ENCODE measurements at places on chromosomes 6 and 20. TPM values are rescaled to one million over a fixed set of nuclear protein-coding genes. Genes with fewer than 3 reads are reported as not detected.

GRCh38 chr6:71766796-71767195 is 119.6 kb upstream of the RIMS1 start:
- H3K27ac ChIP-seq: no peak overlapping the region
- no peaks in the 10 kb centered on the region for H3K27me3 ChIP-seq
- no peaks in the 10 kb centered on the region for H3K36me3 ChIP-seq
- H3K4me1 ChIP-seq: no peaks in the 10 kb centered on the region
- no peak overlapping the region for H3K4me3 ChIP-seq

- DNase-seq: no peak
- H3K36me3 ChIP-seq: no peaks in the 10 kb centered on the region
- H3K4me3 ChIP-seq: no peak overlapping the region
- H3K4me1 ChIP-seq: no peaks in the 10 kb centered on the region
- no peaks in the 10 kb centered on the region for H3K27me3 ChIP-seq
- H3K27ac ChIP-seq: no peak overlapping the region
Observed at GRCh38 chr20:6502999-6503398, 264.5 kb upstream of the BMP2 start.

GRCh38 chr20:51560042-51560441 is 17.5 kb upstream of the NFATC2 start:
- no peak overlapping the region for H3K27ac ChIP-seq
- H3K4me3 ChIP-seq: no peak overlapping the region
- H3K36me3 ChIP-seq: no peaks in the 10 kb centered on the region
- peaks cover 52% of the 10 kb centered on the region for H3K27me3 ChIP-seq

- H3K27ac ChIP-seq: no peak overlapping the region
- H3K4me3 ChIP-seq: no peak overlapping the region
- H3K36me3 ChIP-seq: no peaks in the 10 kb centered on the region
- H3K4me1 ChIP-seq: no peaks in the 10 kb centered on the region
- H3K27me3 ChIP-seq: peaks cover 10% of the 10 kb centered on the region
- no peak for DNase-seq
Observed at GRCh38 chr20:63836458-63837344, 5.6 kb upstream of the ZBTB46 start.

DNA sequence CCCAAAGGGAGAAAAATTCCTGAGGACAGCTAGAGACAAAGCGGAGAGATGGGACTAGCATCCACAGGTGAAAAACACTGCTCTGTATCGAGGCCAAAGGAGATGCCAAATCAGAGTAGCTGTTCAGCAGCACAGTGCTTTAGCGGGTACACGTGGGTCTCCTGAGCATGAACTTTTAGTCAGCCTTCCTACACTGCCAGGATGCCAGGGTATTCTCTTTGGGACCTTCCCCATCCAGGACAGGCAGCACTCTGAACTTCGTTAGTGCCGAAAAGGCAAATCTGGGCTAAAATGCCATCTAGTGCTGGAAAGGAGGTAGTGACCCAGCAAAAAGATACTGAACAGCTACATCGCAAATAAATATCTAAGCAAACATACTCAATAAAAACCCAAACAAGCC is 64.9 kb downstream of the C6orf58 start:
- H3K27ac ChIP-seq: no peak overlapping the region
- peaks cover 2% of the 10 kb centered on the region for H3K27me3 ChIP-seq
- no peaks in the 10 kb centered on the region for H3K36me3 ChIP-seq

GRCh38 chr6:154106251-154106650 is 67.2 kb downstream of the OPRM1 start:
- no peaks in the 10 kb centered on the region for H3K36me3 ChIP-seq
- H3K4me3 ChIP-seq: no peak overlapping the region
- no peak overlapping the region for H3K27ac ChIP-seq
- no peak for DNase-seq
- H3K4me1 ChIP-seq: no peaks in the 10 kb centered on the region

DNA sequence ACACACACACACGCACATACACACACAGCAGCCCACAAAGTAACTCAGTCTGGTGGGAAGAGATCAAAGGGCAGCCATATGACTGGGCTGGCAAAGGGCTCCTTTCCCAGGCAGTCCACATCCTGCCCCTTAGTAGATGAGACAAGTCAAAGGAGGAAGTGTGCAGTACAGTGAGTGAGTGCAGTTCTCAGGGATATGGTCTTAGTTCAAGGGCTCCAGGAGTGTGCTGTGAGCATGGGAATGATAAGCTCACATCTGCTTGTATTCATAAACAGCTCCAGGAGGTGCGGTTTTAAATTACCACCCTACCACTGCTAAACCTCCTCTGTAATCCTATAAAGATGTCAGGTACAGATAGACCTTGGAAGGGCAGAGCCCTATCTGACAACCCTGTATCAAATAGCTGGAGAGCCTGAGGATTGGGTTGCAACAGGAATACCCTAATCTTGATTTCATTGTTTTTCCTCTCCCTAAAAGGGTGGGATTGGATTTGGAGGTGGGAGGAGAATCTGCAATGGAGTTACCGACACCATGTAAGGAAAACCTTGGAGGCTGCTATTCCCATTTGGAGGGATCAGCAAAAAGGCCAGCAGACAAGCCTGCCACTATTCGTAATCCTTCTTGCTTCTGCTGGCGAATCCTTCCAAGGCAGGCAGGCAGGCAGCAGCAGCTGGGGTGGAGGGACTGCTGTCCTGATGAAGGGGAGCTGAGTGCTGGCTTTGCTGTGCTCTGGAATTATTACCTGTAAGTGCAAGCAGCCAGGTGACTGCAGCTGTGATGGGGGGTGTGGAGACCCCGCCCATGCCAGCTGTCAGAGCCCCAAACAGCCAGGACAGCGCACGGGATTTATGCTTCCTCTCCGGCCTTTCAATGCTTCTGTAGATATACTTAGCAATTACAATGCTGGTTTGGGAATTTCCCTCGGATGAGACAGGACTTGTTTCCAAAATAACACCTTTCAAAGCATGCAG is 342.7 kb downstream of the PRL start:
- peak; percentile 5 for DNase-seq
- peaks cover 8% of the 10 kb centered on the region for H3K4me1 ChIP-seq
- H3K36me3 ChIP-seq: no peaks in the 10 kb centered on the region
- no peak overlapping the region for H3K4me3 ChIP-seq

GRCh38 chr20:59955131-59955796 is 3.0 kb upstream of the CDH26 start:
- H3K4me3 ChIP-seq: no peak overlapping the region
- peaks cover 4% of the 10 kb centered on the region for H3K36me3 ChIP-seq
- no peak overlapping the region for H3K27ac ChIP-seq
- no peak for DNase-seq

DNA sequence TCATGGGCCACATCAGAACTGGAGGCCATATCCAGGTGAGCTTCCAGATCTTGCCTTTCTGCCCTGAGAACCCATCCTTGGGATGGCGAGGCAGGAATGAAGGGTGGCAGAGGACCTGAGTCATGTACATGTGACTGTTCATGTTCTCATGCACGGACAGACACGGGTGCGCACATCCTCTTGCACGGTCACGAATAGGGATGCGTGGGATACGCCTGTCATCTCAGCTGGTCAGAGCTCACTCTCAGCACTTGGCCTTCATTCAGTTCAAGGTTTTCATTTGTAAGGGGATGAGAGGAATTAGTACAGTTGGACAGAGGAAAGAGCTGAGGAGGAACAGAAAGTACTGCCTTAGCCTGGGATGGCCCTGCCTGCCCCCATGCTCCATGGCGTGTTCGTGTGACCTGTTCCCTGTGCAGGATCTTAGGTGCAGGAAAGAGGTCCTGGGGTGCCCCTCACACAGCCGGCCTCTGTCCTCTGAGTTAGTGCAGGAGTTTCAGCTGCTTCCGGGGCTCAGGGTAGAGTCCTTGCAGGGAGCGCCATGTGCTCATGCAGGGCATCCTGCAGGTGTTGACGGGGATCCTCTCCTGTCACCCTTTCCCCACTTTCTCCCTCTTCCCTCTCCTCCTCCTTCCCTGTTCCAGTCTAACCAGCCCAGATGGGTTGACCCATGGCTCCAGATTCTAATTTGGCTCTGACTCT is 173.4 kb downstream of the DTNBP1 start:
- peaks cover 36% of the 10 kb centered on the region for H3K36me3 ChIP-seq
- peak overlapping the region; percentile 29 for H3K27ac ChIP-seq
- H3K4me3 ChIP-seq: no peak overlapping the region
- no peaks in the 10 kb centered on the region for H3K27me3 ChIP-seq
- peaks cover 42% of the 10 kb centered on the region for H3K4me1 ChIP-seq

- no peak overlapping the region for H3K27ac ChIP-seq
- no peak for DNase-seq
- H3K4me3 ChIP-seq: no peak overlapping the region
- peaks cover 8% of the 10 kb centered on the region for H3K4me1 ChIP-seq
- peaks cover 4% of the 10 kb centered on the region for H3K27me3 ChIP-seq
- no peaks in the 10 kb centered on the region for H3K36me3 ChIP-seq
Observed at GRCh38 chr20:49785852-49786175, 26.8 kb upstream of the SLC9A8 start.

GRCh38 chr20:52047811-52048764 is 143.5 kb downstream of the ZFP64 start:
- DNase-seq: peak; percentile 82
- H3K27me3 ChIP-seq: no peaks in the 10 kb centered on the region
- H3K36me3 ChIP-seq: no peaks in the 10 kb centered on the region
- peak overlapping the region; percentile 82 for H3K27ac ChIP-seq

DNA sequence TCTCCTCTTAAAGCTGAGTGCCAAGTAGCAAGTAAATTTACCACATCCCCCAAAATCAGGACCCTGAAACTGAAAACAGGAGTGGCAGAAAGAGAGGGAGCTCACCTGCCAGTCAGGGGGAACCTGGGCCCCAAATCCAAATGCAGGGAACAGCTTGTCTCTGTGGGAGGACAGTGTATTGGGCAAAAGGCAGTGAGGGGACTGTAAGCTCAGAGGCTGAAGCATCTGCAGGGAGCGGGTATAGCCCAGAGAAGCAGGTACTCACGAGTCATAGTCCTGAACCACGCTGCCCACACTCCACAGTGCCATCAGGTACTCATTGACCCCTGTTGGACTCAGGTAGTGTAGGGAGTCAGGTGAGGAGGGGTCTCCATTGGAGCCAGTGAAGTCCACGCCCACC is 15.0 kb downstream of the SPAG4 start:
- H3K27ac ChIP-seq: no peak overlapping the region
- no peaks in the 10 kb centered on the region for H3K27me3 ChIP-seq
- H3K36me3 ChIP-seq: peaks cover 39% of the 10 kb centered on the region

- H3K36me3 ChIP-seq: no peaks in the 10 kb centered on the region
- H3K27me3 ChIP-seq: peaks cover 8% of the 10 kb centered on the region
- no peak overlapping the region for H3K27ac ChIP-seq
- DNase-seq: no peak
- no peak overlapping the region for H3K4me3 ChIP-seq
Observed at GRCh38 chr6:71324194-71324785, 35.7 kb downstream of the OGFRL1 start.

DNA sequence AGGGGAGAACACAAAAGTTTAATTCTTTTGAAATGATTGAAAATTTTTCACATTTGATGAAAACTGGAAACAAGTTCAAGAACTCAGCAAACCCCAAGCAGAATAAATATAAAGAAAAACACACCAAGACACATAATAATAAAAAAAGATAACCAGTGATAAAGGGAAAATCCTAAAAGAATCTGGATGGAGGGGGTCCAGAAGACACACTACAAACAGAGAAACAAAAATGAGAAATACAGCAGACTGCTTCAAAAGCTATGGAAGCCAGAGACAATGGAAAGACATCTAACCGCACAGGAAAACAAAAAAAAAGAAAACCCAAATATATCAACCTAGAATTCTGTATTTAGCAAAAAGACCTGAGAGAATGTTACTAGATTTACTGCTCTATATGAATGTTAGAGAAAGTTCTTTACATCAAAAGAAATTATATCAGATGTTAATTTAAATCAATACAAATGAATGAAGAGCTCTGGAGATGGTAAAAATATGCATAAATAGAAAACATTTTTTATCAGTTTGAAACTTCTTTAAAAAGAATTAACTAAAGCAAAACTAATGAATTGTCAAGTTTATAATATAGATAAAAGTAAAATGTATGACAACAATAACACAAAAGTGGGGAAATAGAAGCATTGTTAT is 310.7 kb upstream of the PREP start:
- H3K27ac ChIP-seq: no peak overlapping the region
- H3K4me1 ChIP-seq: no peaks in the 10 kb centered on the region
- H3K36me3 ChIP-seq: peaks cover 6% of the 10 kb centered on the region

GRCh38 chr6:169429001-169429400 is 175.4 kb upstream of the THBS2 start:
- H3K27ac ChIP-seq: no peak overlapping the region
- no peaks in the 10 kb centered on the region for H3K4me1 ChIP-seq

DNA sequence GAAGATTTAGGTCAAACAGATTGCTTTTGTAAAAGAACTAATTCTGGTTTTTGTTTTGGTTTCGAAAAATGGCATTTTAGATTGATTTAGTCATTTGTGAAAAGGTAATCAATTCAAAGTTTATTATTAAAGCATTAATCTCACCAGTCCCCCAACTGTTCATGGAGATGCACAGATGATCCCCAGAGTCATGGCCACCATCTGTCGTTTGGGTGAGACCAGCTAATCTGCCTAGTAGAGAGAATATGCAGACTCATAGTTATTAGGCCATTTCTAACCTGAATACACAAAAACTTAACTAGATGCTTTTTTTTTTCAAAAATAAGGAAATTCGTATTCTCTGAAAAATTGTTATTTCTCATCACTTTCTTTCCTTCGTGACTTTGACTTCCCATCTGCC is 58.1 kb downstream of the C6orf58 start:
- H3K27me3 ChIP-seq: peaks cover 1% of the 10 kb centered on the region
- DNase-seq: no peak
- H3K4me3 ChIP-seq: no peak overlapping the region

- peaks cover 63% of the 10 kb centered on the region for H3K4me1 ChIP-seq
- H3K4me3 ChIP-seq: peak overlapping the region; percentile 48
- no peak overlapping the region for H3K27ac ChIP-seq
- peaks cover 86% of the 10 kb centered on the region for H3K27me3 ChIP-seq
- DNase-seq: peak; percentile 91
Observed at GRCh38 chr20:38726804-38727606, 2.7 kb downstream of the SLC32A1 start.

- H3K36me3 ChIP-seq: no peaks in the 10 kb centered on the region
- H3K4me1 ChIP-seq: no peaks in the 10 kb centered on the region
- H3K4me3 ChIP-seq: no peak overlapping the region
- peaks cover 7% of the 10 kb centered on the region for H3K27me3 ChIP-seq
Observed at GRCh38 chr20:58597249-58597891, 53.7 kb upstream of the STX16 start.

- no peak overlapping the region for H3K27ac ChIP-seq
- H3K36me3 ChIP-seq: peaks cover 47% of the 10 kb centered on the region
- H3K4me3 ChIP-seq: no peak overlapping the region
- DNase-seq: no peak
Observed at GRCh38 chr6:126042001-126042419, 55.7 kb downstream of the TRMT11 start.

- no peaks in the 10 kb centered on the region for H3K27me3 ChIP-seq
- H3K27ac ChIP-seq: no peak overlapping the region
- H3K4me3 ChIP-seq: no peak overlapping the region
- DNase-seq: no peak
Observed at GRCh38 chr6:135347887-135348286, 149.7 kb downstream of the AHI1 start.

Gene VGLL2
- total RNA-seq: not detected

Gene HLA-DRB1
- 21.8 TPM for total RNA-seq

Gene CST4
- not detected for total RNA-seq

Gene RGS19
- total RNA-seq: 44.1 TPM

Gene TCFL5
- 7.6 TPM for total RNA-seq
